ENCODE measurements at places on chromosomes 16 and 17. TPM values are rescaled to one million over a fixed set of nuclear protein-coding genes. Genes with fewer than 3 reads are reported as not detected.

The KCNJ2 gene
- 2.6 TPM for total RNA-seq

The SKAP1 gene
- total RNA-seq: 0.17 TPM

The TP53TG3 gene
- 1.1 TPM for total RNA-seq

The SLC6A2 gene
- not detected for total RNA-seq

The CCL14 gene
- total RNA-seq: not detected

The PARD6A gene
- 3.2 TPM for total RNA-seq

The ZG16B gene
- not detected for total RNA-seq

The CDC6 gene
- total RNA-seq: 43.2 TPM

The TBC1D3G gene
- not detected for total RNA-seq

The ACAP1 gene
- not detected for total RNA-seq

The TPSG1 gene
- total RNA-seq: not detected

The LRRC75A gene
- 0.38 TPM for total RNA-seq

The EME1 gene
- 13.9 TPM for total RNA-seq

The IGSF6 gene
- total RNA-seq: not detected

The PYY gene
- total RNA-seq: not detected

GRCh38 chr16:20904507-20905081, 4.0 kb downstream of the LYRM1 start:
- peak; percentile 84 for DNase-seq

DNA sequence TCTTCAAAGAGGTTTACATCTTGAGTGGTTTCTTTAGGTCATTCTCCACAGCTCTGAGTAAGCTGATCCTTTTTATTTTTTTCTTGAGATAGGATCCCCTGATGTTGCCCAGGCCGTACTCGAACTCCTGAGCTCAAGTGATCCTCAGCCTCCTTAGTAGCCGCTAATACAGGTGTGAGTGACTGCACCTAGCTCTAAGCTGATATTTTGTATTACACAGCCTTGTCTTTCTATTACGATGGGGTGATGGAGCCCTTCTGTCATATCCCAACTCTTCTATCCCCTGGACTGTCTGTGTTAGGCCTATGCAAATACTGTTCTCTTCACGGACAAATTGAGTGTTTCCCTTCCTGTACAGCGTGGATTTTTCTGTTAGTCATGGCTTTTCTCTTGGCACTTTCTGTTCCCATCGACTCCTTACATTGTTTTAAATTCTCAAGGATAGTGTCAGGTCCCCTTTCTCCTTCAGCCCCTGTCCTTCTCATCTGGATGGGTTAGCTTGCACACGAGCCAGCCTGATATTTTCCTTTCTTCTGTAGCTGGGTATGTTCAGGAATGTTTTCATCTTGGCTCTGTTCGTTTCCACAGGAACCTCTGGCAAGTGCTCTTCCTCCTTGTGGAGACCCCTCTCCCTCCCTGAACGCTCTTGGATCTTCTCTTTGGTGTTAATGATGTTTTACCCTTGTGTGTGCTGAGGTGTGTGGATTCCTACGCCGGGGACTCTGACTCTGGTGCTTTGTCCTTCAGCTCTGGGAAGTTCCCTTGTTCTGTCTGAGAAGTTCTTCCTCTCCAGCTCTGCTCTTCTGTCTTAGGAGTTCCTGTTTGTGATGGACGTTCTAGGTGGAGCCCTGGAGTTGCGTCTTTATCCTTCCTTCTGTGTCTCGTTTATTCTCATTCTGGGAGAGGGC, 2.3 kb downstream of the BANP start:
- no peak for DNase-seq

- no peak for DNase-seq
Observed at GRCh38 chr17:50203086-50203485, 1.7 kb upstream of the COL1A1 start.

DNA sequence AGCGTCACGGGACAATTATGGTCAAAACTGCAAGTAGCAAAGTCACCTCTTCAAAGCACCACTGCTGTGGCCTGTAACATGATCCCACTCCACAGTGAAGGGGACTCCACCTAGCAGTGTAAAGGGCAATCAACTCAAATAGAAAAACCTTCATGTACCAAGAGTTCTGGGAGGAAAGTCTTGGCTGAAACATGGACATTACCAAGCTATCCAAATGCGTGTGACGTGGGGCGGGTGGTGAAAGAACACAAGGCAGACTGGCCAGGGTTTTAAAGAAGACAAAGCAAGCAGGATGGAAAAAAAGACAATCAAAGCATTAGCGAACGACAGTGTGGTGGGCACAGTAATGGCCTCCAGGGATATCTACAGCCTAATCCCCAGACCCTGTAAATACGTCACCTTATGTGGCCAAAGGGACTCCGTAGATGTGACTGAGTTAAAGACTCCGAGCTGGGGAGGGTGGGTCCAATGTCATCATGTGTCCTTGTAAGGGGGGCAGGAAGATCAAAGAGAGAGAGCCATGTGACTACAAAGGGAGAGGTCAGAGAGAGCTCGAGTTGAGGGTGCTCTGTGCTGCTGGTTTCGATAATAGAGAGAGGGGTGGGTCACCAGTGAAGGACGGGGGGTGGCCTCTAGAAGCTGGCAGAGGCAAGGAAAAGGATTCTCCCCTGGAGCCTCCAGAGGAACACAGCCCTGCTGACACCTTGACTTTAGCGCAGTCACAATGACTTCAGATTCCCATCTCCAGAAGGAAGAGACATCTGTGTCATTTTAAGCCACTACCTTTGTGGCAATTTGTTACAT, 6.0 kb downstream of the HSDL1 start:
- peak; percentile 13 for DNase-seq

DNA sequence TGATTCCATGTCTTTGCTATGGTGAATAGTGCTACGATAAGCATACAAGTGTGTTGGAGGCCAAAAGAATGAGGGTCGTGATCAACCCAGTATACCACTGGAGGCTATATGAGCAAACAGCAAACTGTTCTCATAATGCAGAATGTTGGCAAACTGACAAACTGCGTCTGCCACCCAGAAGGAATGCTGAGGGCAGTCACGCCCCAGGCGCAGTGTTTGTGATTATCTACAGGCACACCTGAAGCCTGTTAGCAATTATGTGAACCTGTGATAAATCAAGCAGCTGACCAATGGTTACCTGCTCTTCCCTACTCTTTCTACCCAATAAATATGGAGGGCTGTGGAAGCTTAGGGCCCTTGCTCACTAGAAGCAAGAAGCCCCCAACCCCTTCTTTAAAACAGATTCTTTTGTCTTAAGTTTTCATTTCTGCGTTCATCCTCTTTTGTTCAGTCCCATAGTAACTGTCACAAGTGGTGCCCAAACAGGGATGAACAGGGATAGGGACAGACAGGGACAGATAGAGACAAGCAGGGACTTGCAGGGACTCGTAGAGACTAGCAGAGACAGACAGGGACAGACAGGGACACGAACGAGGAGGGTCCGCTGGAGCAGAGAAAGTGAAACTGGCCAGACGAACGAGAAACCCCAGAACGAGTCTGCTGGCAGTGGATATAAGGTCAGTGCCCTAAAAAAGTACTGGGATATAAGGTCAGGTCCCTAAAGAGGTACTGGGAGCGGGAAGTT, 25.1 kb downstream of the CD300LG start:
- no peak for DNase-seq

- no peak for DNase-seq
Observed at GRCh38 chr16:57036315-57036714, 47.0 kb downstream of the NLRC5 start.

DNA sequence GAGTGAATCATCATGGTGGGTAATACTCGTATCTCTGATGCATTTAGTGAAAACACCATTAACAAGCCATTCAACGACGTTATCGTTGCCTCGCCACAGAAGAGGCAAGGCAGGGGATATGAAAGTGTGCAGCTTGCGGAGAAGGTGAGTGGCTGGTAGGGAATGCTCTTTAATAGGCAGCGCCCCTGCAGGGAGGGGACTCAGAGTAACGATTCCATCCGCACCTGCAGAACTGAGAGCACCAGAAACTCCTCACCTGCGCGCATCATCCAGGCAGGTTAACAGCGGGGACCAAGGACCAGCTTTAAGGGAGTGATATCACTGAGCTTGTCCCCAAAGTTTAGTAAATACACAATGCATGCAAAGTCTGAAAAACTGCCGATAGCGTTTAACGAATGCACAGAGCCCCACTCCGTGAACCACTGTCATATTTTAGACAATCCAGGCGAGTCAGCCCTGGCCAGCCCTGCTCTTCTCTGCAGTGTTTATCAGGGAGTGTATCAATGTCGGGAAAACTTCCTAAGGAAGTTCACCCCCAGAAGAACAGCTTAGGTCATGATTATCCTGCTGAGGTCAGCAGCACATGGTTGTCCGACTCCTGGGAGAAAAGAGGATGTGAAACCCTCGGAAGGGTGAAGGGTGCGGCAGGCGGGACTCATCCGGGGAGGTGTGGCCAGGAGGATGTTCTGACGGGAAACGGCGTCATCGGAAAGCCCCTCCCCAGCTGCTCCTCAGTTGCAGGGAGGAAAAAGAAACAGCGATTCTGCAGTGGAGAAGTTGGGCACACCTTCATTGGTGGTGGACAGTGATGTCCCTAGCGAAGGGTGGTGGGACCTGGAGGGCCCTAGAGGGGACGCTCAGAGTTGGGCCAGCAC, 68.5 kb upstream of the DNAH17 start:
- DNase-seq: no peak

DNA sequence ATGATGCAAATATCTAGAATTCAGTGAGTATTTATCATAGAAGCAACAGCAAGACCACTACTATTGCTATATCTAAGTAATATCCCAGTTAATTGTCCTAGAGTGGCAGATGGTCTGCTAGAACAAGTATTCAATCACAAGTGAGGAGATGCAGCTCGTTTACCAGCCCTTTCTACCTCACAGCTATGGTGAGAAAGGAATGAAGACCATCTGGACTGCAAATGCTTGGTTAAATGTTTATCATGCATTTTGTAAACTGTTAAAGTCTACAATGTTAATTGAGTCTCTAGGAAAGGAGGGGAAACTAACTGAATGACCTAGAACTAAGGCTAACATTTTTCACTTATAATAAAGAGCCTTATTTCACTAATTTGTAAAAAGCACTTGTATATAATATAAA, 52.5 kb downstream of the CNOT1 start:
- DNase-seq: no peak

GRCh38 chr16:48157794-48158193, 2.0 kb upstream of the ABCC12 start:
- DNase-seq: no peak

- no peak for DNase-seq
Observed at GRCh38 chr17:39812466-39812865, 51.6 kb downstream of the IKZF3 start.

GRCh38 chr16:66304961-66305360, 61.5 kb upstream of the CDH5 start:
- DNase-seq: no peak

GRCh38 chr17:10635290-10635689, 21.8 kb downstream of the MYH3 start:
- no peak for DNase-seq

- no peak for DNase-seq
Observed at GRCh38 chr16:83849421-83849820, 41.6 kb downstream of the HSBP1 start.

DNA sequence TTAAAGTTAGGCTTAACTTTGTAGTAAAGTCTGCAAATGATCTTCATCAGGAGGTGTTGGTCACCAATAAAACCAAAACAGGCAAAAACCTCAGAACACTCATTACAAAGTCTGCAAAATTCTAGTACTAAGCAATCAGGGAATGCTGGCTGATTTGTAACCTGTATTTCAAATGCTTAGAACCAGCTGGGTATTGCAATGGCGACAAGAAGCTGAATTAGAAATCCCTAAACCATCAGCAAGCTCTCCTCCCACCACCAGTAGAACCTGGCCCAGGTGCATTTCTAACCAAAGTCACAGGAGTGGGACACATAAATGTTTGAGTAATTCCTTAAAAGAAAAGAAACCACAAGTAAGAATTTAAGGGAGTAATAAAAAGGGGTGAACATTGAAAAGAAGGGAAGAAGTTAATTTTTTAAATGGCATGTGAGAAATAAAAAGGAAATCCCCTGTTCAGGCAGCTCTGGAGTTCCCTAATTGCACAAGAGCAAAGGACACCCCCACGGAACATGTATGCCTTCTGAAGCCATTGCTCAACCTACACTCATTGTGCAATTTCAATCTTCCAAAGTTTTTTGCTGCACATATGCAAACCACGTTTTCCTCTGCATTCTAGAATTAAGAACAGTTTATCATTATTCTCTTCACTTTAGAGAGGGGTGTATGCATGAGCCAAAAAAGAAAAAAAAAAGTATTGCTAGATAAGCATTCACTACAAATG, 102.9 kb downstream of the HIC1 start:
- DNase-seq: peak; percentile 64

GRCh38 chr17:59617156-59617732, 2.5 kb upstream of the CLTC start:
- no peak for DNase-seq

DNA sequence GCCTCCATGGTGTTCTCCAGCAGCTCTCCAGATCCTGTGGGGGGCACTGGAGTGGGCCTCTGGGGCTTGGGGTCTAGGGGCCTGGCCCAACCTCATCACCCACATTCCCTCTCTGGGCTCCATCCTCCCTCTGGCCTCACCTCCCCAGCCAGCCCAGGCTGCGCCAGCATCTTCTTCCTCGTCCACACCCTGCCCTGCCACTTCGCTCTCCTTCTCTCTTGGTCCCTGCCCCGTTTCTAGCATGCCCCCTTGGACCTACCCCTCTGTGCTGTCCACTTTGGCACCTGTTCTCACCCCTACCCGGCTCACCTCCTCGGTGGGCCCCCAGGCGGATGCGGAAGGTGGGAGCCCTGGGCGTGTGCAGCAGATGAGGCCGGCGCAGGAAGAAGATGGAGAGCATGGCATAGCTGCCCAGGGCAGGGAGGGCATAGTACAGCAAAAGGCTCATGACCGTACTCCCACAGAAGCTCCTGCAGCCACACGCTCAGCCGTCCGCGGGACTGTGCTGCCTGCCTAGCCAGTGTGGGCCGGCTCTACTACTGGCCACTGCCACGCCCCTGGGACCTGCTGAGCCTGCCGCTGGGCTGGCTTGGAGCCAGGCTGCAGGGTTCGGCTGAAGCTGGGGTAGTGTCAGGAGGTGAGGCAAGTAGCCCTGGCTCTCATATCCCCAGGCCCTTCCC, at the start of gene GDPD3:
GDPD3 (minus strand) TSS at position 507 of the 680 bp plus-strand sequence; CDS start at position 448, 59 bp downstream.
- peak; percentile 35 for DNase-seq

GRCh38 chr16:1012722-1013592, 31.4 kb downstream of the SOX8 start:
- no peak for DNase-seq

- DNase-seq: no peak
Observed at GRCh38 chr17:39170558-39170957, 4.6 kb upstream of the ARL5C start.

- DNase-seq: no peak
Observed at GRCh38 chr17:5210091-5210490, 18.4 kb upstream of the ZNF594 start.

DNA sequence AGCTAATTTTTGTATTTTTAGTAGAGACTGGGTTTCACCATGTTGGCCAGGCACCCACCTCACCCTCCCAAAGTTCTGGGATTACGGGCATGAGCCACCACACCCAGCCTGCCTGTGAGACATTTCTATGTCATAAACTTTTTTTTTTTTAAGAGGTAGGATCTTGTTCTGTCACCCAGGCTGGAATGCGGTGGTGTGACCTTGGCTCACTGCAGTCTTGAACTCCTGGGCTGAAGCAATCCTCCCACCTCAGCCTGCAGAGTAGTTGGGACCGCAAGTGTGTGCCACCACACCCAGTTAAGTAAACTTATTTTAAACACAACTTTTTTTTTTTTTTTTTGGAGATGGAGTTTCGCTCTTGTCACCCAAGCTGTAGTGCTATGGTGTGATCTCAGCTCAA, 47.2 kb downstream of the SCNN1G start:
- no peak for DNase-seq

GRCh38 chr16:80875616-80876015, 71.2 kb upstream of the CDYL2 start:
- DNase-seq: no peak

Measured in LHCN-M2 (cell line).